Stimulated activated CD4-positive, alpha-beta T cell treated with anti-CD3 and anti-CD28 coated beads, Interleukin-2, amount 100 ng/mL, for 24 hours (primary cell): ENCODE measurements at places on chromosomes 6 and 20.

- no peak for DNase-seq
Observed at GRCh38 chr6:163710532-163711470, 296.3 kb downstream of the QKI start.

- no peak for DNase-seq
Observed at GRCh38 chr20:38065764-38066375, 32.3 kb downstream of the RPRD1B start.

DNA sequence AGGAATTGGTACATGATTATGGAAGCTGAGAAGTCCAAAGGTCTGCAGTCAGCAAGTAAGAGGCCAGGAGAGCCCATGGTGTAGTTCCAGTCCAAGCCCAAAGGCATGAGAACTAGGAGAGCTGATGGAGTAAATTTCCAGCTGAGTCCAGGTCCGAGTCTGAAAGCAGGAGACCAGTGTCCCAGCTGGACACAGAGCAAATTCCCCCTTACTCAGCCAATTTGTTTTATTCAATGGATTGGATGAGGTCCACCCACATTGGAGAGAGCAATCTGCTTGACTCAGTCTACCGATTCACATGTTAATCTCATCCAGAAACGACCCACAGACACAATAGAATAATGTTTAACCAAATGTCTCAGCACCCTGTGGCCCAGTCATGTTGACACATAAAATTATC lies 14.9 kb downstream of the TMEM181 start:
- DNase-seq, result no peak

- DNase-seq, result no peak
Observed at GRCh38 chr6:63689421-63689820, 53.8 kb downstream of the PHF3 start.

DNA sequence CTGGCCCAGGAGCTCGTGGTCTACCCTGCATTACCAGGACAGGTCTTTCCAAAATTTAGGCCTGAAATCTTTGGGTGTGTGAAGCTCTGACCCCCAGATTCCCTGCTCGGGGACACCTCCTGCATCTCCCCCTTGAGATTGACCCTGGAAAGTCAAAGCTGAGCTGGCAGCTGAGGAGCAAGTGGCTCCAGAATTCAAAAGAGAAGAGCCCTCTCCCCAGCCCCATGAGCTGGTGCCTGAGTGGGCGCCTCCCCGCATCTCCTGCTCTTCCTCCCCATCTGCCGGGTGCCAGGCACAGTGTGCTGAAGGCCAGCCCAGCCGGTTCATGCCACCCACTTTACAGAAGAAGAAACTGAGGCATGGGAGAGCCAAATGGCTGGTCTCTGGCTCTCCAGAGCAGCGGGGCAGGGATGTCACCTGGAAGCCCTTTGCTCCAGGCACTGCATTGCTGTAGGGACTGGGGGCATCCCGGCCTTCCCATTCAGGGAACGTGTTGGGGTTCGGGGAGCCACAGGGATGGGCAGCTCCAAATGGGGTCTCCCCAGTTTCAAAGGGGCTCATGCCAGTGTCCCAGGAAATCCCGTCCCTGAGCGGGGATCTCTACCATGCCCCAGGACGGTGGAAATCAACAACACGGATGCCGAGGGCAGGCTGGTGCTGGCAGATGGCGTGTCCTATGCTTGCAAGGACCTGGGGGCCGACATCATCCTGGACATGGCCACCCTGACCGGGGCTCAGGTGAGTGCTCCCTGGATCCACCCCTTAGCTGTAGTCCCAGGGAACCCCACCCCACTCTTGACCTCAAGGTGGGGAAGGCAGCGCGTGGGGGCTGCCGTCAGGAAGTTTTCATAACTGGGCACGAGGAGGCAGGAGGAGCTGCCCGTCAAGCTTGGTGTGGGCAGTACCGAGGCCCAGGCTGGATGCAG lies 20.5 kb downstream of the NPEPL1 start:
- DNase-seq, result no peak

- no peak for DNase-seq
Observed at GRCh38 chr6:27149150-27149549, 98.4 kb upstream of the PRSS16 start.

DNA sequence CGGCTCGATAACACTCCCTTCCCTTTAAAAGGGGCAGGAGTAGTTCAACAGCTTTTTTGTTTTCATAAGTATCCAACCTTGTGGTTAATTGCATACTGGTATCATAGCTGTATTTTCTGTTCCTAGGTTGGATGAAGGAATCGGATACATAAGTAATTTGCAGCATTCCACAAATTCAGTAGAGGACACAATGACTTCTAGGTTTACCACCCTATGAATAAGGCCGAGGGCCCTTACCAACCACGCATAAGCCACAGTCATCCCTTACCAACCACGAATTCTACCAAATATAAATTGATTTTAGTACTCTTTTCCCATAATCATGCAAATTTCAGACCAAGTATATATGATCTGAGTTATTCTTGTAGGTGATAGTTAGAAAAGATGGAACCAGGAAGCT lies 36.3 kb downstream of the MCUR1 start:
- no peak for DNase-seq

- no peak for DNase-seq
Observed at GRCh38 chr6:85574932-85575598, 18.6 kb downstream of the SNX14 start.

DNA sequence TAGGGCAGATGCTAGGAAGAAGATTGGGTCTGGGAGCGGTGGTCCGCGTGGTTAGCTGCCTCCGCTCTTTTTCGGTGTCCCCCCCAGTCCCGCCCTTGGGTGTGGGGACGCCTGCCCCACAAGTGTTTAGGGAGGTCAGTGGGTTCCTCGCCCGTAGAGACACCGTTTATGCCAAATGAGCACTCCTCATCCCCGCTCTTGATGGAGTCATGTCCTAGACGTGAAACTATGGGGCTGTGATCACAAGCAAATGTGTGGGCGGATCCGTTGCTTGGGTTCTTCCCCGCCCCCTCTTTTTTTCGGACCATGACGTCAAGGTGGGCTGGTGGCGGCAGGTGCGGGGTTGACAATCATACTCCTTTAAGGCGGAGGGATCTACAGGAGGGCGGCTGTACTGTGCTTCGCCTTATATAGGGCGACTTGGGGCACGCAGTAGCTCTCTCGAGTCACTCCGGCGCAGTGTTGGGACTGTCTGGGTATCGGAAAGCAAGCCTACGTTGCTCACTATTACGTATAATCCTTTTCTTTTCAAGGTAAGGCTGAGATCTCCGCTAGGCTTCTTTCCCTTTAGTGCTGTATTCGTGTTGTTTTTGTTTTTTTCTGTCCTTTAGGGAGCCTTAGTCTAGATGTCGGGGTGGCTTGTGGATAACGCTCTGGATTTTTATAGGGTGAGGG lies at the start of gene HSP90AB1:
Gene HSP90AB1 (plus strand): TSS at position 439 of the 675 bp plus-strand sequence. CDS start 1,529 bp downstream, outside the sequence.
- DNase-seq, result peak; percentile 96

DNA sequence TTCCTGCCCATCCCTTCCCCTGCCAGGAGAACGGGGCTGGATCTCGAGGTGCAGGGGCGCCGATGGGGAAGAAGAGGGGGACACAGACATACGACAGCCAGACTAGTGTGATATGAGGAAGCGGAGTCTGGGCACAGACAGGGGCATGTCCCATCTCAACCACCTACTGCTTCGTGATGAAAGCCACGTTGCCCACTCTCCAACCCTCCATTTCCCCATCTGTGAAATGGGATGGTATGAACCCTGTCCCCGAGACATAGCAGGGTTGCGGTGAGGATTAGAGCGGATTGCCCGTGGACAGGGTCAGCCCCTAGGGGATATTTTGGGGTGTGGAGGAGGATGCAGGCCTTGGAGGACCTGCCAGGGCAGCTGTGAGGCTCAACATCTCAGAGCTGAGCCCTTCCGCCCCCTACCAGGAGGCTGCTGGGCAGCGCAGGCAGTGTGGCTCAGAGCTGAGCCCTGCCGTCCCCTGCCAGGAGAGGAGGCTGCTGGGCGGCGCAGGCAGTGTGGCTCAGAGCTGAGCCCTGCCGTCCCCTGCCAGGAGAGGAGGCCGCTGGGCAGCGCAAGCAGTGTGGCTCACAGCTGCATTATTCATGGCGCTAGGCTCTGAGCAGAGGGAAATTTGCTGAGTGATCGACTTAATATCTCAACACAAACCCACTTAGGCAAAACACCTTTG lies 71.7 kb downstream of the GRM4 start:
- no peak for DNase-seq

DNA sequence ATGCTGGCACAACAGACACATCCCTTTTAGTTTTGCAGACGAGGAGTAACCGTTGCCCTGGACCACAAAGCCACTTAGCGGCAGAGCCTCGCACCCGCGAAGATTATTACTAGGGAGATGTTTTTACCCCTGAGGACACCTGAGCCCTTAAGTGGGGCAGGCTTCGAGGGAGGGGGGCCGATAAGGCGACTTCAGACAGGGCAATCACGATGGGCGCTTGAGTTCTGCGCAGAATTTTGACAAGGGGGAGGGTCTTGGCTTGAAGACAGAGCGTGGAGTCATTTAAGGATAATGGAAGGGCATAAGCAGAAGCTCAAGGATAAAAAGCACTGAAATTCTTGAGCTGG lies 650 bp upstream of the TTK start:
- no peak for DNase-seq

- DNase-seq, result peak; percentile 62
Observed at GRCh38 chr20:15708984-15709598, 864.2 kb downstream of the KIF16B start.

DNA sequence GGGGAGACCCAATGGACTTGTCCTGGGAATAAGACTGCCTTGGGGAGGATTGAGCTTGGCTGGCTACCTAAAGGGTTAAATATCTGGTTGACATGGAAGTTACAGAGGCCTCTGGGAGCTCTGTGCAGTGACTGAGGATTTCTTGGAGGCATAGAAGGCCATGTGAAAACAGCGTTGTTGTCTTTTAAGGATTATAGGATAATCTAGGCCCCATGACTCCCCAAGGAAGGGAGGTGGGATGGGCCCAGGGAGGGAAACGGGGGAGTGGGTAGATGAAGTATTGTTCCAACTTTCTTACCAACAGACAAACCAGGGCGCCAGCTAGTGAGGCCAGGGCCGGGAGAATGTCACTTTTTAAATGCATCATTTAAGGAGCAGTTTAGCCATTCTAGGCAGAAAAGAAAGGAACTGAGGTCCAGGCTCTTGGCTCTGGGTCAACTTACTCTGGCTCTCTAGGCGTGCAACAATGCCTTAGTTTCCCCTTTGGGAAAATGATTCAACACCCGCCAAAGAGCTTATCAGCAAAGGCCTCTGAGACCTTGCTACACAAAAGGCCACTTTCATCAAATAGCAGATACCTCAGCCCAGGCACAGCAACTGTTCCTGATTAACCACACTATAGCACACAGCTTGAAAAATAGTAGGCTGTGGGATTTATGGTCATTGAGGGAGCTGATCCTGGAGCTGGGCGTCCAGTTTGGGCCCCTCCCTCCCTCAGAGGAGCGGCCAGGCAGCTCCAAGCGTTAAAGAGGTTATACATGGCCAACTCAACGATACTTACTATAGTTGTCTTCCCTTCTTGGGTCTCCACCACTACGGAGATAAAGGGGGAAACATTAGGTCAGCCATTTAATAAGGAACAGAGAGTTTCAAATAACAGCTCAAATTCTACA lies 7.0 kb downstream of the MRPS18A start:
- no peak for DNase-seq

DNA sequence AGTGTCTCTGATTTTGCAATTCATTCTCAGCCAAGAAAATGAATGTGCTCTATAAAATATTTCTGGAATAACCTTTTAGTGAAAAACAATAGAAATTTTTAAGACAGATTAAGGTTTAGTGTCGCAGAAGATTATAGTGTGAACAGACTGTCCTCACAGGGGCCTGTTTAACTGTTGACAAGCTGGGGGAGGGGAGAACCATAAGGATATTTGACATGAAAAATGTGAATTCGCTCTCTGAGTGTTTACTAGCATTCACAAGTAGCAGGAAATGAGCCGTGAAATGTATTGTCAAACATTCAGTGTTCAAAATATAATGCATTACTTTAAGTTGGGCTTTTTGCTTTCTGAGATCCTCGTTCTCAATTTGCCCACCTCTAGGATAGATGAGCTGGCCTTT lies 134.8 kb upstream of the TSHZ2 start:
- no peak for DNase-seq

DNA sequence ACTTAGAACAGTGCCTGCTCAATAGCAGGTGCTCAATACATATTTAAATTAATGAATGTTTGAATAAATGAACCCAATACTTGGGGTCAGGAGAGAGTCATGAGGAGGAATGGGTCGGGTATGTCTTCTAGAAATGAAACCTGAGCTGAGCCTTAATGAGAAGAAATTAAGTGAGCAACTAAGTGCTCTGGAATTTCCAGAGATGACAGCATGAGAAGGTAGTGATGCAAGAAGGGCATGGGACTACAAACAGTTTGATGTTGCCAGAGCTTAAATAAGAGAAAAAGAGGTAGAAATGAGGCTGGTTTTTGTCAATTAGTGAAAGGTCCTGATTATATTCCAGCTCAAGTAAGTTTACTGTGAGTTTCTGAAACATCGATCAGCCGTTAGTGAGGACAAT lies 82.9 kb downstream of the PDE10A start:
- DNase-seq, result no peak

DNA sequence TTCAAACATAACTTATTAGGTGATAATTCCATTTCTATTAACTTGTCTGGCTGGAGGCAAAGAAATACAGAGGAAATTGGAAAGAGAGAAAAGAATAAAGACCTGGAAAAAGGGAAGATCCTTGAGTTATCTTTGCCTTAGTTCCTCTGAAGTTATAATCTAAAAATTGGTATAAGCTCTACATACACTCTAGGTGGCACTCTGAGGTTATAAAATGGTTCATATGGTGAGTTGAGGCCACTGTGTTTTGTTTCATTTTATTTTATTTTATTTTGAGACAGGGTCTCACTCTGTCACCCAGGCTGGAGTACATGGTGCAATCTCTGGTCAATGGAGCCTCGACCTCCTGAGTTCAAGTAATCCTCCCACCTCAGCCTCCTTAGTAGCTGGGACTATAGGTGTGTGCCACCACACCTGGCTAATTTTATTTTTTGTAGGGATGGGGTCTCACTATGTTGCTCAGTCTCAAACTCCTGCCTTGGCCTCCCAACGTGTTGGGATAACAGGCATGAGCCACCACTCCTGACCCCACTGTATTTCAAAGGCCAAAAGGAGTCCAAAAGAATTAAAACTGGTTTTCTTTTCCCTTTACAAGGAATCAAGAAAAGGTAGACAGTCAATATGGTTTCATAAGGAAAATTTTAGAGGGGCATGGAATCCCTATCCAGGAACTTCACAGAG lies 19.4 kb downstream of the GPX6 start:
- DNase-seq, result no peak

GRCh38 chr6:170451762-170452651 lies 101.1 kb downstream of the PSMB1 start:
- DNase-seq, result no peak

GRCh38 chr20:56554869-56555268 lies 21.8 kb downstream of the FAM209B start:
- DNase-seq, result no peak

- DNase-seq, result no peak
Observed at GRCh38 chr6:49454787-49455709, 8.0 kb downstream of the MMUT start.

- no peak for DNase-seq
Observed at GRCh38 chr6:159092631-159093030, 47.8 kb upstream of the TAGAP start.

- no peak for DNase-seq
Observed at GRCh38 chr20:3699037-3699436, 13.4 kb downstream of the SIGLEC1 start.

- DNase-seq, result no peak
Observed at GRCh38 chr6:168498161-168498843, 57.3 kb downstream of the SMOC2 start.

- DNase-seq, result no peak
Observed at GRCh38 chr20:32010666-32011065, 428 bp downstream of the CCM2L start.
